ENCODE measurements at places on chromosomes 2 and 18.

DNA sequence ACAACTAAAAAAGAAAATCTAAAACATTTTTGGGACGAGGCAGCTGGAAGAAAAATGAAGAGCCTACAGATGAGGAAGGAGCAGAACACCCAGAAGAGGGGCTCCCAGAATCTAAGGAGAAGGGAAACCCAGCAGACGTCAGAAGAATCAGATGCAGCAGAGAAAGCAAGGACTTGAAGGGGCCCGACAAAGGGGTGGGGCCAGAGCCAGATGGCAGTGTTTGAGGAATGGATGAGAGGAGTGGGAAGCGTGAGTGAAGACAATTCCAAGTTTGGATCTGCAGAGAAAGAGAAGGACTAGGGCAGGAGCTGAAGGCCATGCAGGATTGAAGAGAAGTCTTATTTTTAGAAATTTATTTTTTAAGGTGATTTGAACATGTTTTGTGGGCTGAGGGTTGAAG, 19.3 kb downstream of the PTMA start:
- DNase-seq = no peak

DNA sequence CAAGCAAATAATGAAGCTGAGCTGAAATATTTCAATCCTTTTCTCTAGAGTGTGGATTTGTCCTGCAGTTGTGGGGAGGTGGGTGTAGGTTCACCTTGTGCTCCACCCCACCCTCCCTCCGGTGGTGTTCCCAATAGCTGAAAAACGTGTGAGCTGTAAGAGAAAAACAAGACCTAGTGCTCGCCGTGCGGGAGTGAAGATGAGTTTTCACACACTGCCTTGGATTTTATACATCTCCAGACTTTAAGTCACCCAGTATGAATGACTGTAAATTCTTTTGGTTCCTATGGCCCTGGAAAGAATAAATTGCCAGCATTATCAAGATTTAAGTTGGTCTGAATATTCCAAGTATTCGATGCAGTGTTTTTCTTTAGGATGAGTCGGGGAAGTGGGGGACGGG, 1.9 kb upstream of the SOX11 start:
- DNase-seq = no peak

DNA sequence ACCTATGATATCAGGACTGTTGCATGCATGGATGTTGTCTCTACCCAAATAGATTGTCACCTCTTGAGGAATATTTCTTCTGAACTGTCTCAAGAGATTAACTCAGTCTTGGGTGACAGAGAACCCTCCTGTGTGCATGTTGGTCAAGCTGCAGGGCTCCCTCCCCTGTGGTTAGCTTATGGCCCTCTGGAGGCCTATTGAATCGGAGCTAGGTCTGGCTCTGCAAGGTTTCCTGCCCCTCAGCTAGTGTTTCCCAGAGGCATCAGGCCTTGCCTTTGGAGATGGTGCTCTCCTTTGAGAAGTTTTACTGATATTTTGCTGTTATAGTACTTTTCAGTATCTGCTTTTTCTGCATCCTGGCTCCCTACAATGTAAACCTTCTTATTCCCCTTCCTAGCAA, 769.2 kb upstream of the FAM98A start:
- no peak for DNase-seq

GRCh38 chr2:121895723-121896571, 140.5 kb downstream of the TSN start:
- DNase-seq = no peak

- no peak for DNase-seq
These were observed 294.8 kb downstream of the PTGR3 start for GRCh38 chr18:74914052-74914591.

GRCh38 chr2:239557516-239557915, 156.7 kb upstream of the HDAC4 start:
- DNase-seq = no peak

GRCh38 chr2:64214281-64215115, 70.3 kb upstream of the PELI1 start:
- DNase-seq = no peak

DNA sequence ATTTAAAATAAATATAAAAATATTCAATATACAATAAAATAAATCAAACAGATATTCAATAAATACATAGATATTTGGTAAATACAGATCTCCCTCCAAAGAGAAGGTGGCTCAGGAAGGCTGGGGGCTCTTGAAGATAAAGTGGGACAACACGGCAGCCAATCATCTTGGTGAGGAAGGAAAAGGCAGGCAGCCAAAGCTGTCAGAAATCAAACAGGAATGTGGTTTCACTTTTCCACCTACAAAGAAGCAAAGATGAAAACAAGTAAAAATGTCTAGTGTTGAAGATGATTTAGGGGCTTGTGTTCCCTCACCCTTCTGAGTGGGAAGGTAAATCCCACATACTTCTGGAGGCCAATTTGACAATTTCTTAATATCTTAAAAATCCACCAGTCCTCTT, 85.7 kb downstream of the B3GNT2 start:
- DNase-seq = no peak

GRCh38 chr2:142840436-142840835, 37.0 kb upstream of the KYNU start:
- DNase-seq = no peak

GRCh38 chr2:42170619-42171395, 1.7 kb downstream of the EML4 start:
- DNase-seq = no peak

GRCh38 chr2:53356291-53356905, 411.2 kb upstream of the CHAC2 start:
- no peak for DNase-seq

All from KG1 (cell line).